ENCODE measurements at places on chromosomes 5 and 9.

DNA sequence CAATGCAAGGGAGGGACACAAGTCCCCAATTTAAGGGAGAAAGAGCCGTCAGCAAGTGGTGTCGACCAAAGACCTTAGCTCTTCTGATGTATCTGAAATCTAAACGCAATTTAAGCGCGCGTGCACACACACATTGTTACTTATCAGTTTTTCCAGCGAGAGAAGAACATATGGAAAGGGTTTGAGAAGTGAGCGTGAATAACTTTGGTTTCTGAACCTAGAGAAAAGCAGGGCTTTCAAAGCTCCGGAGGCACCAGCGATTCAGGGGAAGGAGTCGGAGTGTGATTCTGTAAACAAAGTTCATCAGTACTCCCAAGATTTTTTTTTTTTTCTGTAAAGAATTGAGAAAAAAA, 191.8 kb downstream of the MEF2C start:
- DNase-seq, result no peak

DNA sequence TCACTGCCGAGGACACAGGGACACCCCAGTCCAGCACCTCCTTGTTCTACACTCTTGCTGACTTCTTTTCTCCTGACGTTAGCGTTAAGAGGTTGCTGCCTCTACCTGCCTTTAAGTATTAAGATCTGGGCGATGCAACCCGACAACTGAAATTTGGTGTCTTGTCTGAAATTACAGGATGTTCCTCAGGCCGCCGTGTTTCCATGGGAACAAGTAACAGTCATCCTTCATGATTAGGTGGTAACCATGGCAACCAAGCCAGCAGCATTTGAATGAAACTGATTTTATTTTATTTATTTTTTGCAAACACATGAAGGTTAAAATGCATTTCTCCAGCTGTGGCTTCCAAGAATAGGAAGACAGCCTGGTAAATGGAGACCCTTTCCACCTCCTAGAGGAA, 20.8 kb downstream of the DAB2IP start:
- no peak for DNase-seq

- no peak for DNase-seq
Measured at GRCh38 chr5:137370096-137371071, 128.7 kb downstream of the SPOCK1 start.

GRCh38 chr5:151106043-151106442, 25.2 kb upstream of the TNIP1 start:
- no peak for DNase-seq

- no peak for DNase-seq
Measured at GRCh38 chr5:151024440-151025249, 4.3 kb downstream of the GPX3 start.

GRCh38 chr5:57067597-57067924, 106.3 kb upstream of the GPBP1 start:
- DNase-seq, result no peak

- DNase-seq, result no peak
Measured at GRCh38 chr5:133478199-133478985, 133.9 kb downstream of the FSTL4 start.

DNA sequence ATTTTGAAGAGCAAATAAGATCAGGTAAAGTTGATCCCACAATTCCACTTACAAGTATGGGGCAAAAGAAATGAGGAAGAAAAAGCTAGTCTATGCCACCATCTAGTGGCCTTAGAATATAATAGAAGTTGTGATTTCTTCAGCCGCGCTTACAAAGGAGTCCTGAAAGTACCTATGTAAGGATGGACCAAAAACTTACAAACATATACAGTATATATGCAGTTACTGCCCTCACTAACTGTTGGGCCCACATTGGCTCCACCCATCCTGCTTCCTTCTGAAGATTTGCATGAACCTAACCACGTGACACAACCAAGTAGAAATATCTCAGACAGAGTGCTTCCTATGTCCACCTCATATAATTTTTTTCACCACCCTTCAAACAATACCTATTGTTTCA, 11.7 kb upstream of the OR13D1 start:
- DNase-seq, result peak; percentile 12

- DNase-seq, result peak; percentile 53
Measured at GRCh38 chr9:86126998-86127972, 27.9 kb upstream of the GOLM1 start.

DNA sequence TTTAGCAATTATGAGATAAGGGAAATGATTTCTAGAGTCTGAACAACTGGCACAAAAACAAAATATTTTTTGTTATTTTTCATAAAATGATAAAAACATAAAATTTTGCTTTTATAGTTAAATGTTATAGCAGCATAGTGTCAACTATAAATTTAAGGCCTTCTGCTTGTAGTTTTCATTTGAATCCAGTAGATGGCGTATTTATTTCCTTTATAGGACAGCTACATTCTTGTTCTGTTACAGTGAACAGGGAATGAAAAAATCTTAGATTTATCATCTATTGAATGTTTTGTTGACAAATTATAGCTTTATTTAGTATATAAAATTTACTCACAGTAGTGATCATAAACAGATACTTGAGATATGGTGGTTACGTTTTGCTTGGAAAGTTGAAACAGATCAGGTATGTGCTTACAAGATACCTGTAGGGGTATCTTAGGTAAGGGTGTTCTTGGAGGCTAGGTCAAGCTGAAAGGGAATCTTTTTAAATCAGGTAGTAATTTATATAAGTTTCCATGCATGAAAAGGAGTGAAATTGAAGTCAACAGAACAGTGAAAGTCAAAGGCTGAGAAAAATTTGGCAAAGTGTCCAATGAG, 239.3 kb upstream of the GRIN3A start:
- DNase-seq, result no peak

Data from right kidney (tissue), 9 donors.